Astrocyte (in vitro differentiated cells and primary cell): ENCODE measurements at places on chromosomes 6 and 20. TPM values are rescaled to one million over a fixed set of nuclear protein-coding genes. Genes with fewer than 3 reads are reported as not detected.

GRCh38 chr20:40868551-40869217 is 159.9 kb upstream of the TOP1 start:
- no peaks in the 10 kb centered on the region for H3K27me3 ChIP-seq
- no peaks in the 10 kb centered on the region for H3K36me3 ChIP-seq
- DNase-seq: peak; percentile 81
- H3K4me3 ChIP-seq: no peak overlapping the region
- peaks cover 10% of the 10 kb centered on the region for H3K4me1 ChIP-seq
- no peak overlapping the region for H3K27ac ChIP-seq

GRCh38 chr6:31058128-31058894 is 48.0 kb downstream of the MUC22 start:
- DNase-seq: peak; percentile 97
- peaks cover 14% of the 10 kb centered on the region for H3K4me1 ChIP-seq
- no peaks in the 10 kb centered on the region for H3K36me3 ChIP-seq
- no peak overlapping the region for H3K4me3 ChIP-seq
- no peaks in the 10 kb centered on the region for H3K27me3 ChIP-seq
- H3K27ac ChIP-seq: peak overlapping the region; percentile 61

Gene TRIM15
- total RNA-seq: not detected in 2 replicates

DNA sequence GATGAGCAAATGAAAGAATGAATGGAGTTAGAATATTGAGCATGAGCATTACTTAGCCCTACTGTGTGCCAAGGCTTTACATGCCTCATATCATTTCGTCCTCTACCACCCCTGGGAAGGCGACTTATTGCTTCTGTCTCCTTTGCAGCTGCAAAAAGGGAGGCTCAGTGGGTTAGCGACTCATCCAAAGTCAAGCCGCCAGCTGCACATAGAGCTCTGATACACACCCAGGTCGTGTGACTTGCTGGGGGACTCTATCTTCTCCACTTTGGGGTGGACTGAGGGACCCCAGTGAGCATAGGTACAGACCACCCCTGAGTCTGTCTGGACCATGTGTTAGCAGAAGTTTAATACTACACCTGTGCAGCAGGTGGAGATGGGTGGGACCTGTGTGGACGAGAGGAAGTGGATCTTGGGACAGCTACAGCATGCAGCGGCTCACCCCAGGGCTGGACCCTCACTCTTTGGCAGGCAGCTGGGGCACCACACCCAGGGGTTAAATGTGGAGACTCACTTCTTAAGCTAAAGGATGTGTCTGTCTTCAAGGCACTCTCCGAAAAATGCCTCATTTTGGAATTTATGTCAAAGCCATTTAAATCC is 36.2 kb upstream of the ANGPT4 start:
- H3K36me3 ChIP-seq: no peaks in the 10 kb centered on the region
- H3K27ac ChIP-seq: no peak overlapping the region
- no peaks in the 10 kb centered on the region for H3K4me1 ChIP-seq
- H3K4me3 ChIP-seq: no peak overlapping the region

DNA sequence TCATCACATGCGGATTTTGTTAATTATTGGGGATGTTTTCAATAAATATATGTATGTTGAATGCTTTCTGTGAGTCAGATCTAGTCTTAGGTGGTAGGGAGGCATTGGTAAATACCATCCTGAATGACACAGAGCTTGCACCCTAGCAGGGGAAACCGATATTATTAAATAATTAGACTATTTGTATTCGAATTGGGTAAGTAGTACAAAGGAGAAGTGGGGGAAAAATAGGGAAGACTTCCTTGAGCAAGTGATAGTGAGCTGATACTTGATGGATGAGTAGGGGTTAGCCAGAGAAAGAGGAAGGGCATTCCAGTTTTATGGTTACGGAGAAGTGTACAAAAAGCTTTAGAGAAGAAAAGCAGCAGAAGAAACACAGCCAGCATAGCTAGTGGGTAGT is 1.5 kb downstream of the RIOK1 start:
- no peak overlapping the region for H3K27ac ChIP-seq
- H3K36me3 ChIP-seq: peaks cover 15% of the 10 kb centered on the region
- no peaks in the 10 kb centered on the region for H3K27me3 ChIP-seq
- no peak for DNase-seq
- peaks cover 13% of the 10 kb centered on the region for H3K4me1 ChIP-seq
- peak overlapping the region; percentile 95 for H3K4me3 ChIP-seq

Gene HLA-DRA
- not detected in 2 replicates for total RNA-seq

Gene PNLDC1
- total RNA-seq: 0.11 TPM in 1 of 2 replicates, not detected in the other

DNA sequence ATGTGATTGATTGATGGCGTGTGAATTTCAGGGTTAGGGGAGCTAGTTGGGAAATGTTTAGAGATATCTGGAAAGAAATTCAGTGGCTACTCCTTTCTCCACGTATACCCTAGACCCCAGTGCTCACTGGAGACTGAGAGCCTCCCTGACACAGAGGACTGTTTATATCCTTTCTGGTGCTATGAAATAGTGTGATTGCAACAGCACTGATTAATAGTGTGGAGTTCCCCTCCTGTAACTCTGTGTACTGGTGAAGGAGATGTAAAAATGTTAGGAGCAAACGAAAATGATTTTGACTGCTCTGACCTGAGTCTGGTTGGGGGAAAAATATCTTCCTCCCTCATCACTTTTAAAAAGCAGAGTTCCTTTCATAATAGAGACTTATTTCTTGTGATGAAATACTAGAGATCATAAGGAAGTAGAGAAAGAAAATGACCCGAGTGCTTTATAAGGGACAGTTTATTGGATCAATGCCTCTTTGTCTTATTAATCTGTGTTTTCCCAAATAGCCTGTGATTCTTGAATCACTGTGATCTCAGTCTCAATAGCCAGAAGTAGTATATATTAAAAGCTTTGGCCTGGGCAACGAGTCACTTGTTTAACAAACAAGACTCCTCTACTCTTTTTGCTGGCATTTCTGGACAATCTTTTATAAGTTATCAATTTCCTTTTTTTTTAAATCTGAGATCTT is 92.3 kb downstream of the RNF182 start:
- no peak overlapping the region for H3K27ac ChIP-seq
- no peaks in the 10 kb centered on the region for H3K27me3 ChIP-seq
- no peaks in the 10 kb centered on the region for H3K36me3 ChIP-seq
- no peak for DNase-seq
